ENCODE measurements at places on chromosomes 13 and 19.

- no peak for DNase-seq
Observed at GRCh38 chr13:40190641-40191100, 475.8 kb downstream of the FOXO1 start.

DNA sequence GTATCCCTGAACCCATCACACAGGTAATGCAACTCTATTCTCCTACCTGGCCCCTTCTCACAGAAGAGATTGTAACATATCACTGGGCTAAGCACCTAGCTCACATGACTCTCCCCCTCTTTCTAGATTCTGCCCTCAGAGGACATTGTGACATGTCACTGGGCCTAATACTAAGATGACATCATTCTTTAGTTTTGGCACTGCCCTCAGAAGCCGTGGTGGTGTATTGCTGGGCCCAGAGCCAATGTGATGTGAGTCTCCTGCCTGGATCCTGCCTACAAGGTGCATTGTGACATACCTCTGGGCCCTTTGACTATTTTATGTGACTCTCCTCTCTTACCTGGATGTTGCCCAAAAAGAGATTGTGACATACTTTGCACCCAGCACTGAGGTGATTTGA lies 21.4 kb upstream of the ZNF730 start:
- no peak for DNase-seq

DNA sequence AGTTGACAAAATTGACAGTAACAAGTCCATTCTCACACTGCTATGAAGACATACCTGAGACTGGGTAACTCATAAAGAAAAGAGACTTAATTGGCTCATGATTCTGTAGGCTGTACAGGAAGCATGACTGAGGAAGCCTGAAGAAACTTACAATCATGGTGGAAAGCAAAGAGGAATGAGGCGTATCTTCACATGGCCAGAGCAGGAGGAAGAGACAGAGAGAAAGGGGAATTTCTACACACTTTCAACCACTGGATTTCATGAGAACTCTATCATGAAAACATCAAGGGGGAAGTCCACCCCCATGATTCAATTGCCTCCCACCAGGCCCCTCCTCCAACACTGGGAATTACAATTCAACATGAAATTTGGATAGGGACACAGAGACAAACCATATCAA lies 758.4 kb upstream of the SLITRK1 start:
- DNase-seq: no peak

DNA sequence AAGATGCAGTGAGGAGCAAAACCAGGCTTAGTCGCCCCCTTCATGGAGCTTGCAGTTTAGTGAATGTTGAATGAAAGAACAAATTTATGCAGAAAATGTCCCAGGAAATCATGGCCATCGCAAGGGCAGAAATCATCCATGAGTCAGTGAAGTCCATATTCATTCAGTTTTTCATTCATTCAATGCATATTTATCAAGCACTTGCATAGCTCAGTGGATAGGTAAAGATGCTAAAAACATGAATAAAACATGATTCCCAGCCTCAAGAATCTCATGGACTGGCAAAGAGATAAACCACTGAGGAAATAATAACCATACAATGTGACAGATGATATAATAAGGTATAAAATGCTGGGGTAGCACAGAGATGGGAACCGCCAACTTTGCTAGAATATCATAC lies 58.8 kb downstream of the HSPH1 start:
- DNase-seq: no peak

GRCh38 chr13:27053210-27053884 lies 118.3 kb downstream of the USP12 start:
- no peak for DNase-seq

- DNase-seq: no peak
Observed at GRCh38 chr13:93499991-93500390, 273.4 kb downstream of the GPC6 start.

GRCh38 chr19:18852648-18853047 lies 20.9 kb downstream of the UPF1 start:
- no peak for DNase-seq

DNA sequence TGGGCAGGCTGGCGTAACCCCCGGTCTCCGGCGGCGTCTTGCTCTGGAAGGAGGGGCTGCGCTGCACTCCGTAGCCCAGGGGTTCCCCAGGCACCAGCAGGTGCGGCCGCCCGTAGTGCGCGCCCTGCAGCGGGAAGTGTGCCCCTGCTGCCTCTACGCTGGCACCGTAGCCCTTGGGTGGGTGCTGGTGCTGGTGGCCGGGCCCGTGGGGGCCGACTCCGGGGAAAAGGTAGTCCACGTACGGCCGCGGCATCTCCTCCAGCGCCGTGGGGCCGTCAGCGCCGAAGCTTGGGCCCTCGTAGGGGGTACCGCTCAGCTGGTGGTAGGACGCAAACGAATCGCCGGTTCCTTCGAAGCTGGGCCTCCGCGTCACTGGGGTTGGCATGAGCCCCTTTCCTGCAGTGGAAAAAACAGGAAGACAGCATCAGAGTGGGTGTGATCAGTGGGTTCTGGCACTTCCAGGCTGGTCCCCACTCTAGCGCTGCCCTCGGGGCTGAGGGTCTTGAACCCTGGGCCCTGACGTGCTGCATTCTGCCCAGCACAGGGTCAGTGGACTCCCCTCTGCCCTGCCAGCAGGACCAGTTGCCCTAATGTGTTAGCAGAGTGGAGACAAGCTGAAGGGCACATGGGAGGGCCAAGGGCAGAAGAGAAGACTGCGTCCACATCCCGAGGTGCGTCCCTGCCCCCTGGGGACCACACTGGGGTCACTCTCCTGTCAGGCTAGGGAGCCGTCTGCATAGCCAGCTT lies 72.3 kb downstream of the LATS2 start:
- no peak for DNase-seq

DNA sequence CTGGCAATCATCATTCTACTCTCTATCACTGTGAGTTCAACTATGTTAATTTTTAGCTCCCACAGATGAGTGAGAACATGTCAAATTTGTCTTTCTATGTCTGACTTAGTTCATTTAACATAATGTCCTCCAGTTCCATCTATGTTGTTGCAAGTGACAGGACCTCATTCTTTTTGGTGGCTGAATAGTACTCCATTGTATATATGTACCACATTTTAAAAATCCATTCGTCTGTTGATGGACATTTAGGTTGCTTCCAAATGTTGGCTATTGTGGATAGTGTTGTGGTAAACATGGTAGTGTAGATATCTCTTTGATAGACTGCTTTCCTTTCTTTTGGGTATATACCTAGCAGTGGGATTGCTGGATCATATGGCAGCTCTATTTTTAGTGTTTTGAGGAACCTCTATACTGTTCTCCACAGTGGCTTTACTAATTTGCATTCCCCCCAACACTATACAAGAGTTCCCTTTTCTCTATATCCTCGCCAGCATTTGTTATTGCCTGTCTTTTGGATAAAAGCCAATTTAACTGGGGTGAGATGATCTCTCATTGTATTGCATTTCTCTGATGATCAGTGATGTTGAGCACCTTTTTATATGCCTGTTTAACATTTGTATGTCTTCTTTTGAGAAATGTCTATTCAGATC lies 124.1 kb downstream of the PCCA start:
- DNase-seq: no peak

- DNase-seq: no peak
Observed at GRCh38 chr13:67235265-67235664, 5.1 kb upstream of the PCDH9 start.

DNA sequence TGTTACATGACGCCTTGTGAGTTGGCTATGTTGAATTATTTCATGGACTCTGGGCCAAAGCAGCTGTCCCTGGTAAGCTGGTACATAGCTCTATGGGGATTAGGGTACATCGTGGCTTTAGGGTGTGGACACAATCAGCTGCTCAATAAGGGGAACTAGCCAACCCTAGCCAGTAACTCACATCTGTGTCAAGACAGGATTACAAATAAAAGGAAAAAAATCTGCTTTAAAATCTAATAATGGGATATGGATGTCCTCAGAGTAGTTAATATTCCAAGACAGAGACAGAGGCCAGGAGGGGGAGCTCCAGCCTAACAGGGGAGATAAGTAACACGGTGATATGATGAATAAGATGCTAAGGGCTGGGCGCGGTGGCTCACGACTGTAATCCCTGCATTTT lies 21.1 kb upstream of the ZNF766 start:
- peak; percentile 6 for DNase-seq

DNA sequence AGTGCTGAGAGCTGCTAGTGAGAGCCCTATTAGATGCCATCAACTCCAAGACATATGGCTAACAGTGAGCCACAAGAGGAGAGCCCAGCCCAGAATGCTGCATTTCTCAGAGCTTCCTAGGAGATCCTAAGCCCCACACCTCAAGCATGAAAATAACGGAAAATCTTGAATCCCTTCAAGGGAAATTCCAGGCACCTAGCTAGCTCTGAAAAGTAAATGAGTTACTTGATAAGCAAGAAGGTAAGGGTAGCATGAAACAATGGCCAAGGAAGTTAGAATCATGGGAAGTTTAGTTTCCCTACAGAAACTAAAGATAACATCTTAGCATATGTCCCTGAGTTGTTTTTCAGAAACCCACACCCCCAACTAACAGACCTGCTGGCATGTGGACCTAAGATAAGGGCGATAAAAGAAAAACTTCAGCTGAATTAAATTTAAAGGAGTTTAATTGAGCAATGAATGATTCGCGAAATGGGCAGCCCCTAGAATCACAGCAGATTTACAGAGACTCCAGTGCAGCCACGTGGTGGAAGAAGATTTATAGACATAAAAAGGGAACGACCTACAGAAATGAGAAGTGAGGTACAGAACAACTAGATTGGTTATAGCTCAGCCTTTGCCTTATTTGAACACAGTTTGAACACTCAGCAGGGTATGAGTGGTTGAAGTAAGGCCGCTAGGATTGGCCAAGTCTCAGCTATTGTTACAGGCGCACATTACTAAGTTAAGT lies 301.3 kb upstream of the DACH1 start:
- DNase-seq: no peak

GRCh38 chr13:90414691-90415596 lies 932.5 kb upstream of the MIR17HG start:
- no peak for DNase-seq

DNA sequence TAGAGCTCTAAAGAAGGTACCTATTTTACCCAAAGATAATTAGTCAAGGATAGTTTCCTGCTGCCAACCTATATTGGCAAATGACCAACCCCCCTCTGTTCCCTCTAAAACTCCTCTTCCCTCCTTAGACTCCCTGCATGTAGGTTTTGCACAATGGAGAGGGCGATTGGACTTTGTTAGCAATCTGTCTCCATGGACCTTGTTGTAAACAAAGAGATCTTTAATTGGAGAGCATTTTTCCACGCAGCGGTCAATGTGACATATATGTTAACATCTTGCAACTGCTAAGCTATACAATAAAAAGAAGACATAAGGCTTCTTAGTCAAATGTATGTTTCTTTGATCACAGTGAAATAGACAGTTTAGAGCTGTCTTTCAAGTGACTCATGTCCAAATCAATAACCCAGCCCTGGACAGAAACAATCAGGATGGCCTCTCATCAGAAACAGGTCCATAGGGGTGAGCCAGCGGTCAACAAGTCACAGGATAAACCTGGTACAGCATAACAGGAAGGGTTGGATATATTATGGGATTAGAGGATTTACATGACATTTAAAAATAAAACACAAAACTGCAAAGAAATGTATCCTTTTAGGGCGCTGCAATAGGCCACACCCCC lies 69.7 kb upstream of the UBL3 start:
- DNase-seq: no peak

GRCh38 chr13:37345391-37345790 lies 239.9 kb upstream of the CSNK1A1L start:
- DNase-seq: no peak

DNA sequence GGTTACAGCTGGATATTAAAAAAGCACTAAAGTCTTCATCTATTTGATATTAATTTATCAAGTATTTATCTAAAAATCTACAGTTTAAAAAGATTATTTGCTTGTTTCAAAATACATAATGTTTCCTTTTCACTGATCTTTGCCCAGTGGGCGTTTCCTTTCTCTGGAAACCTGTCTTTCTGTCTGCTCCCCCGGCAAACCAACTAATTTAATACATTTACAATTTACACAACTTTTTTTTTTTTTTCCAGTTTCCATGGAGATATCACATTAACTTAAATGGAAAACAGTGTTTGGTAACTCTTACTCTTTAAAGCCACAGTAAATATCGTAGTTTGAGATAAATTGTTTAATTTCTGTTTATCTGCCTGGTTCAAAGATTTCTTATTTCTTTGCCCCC lies 5.3 kb downstream of the GPC6 start:
- no peak for DNase-seq

GRCh38 chr13:35818633-35819067 lies 312.5 kb downstream of the DCLK1 start:
- DNase-seq: peak; percentile 3

GRCh38 chr13:112444416-112445399 lies 68.6 kb downstream of the SPACA7 start:
- DNase-seq: no peak

- DNase-seq: no peak
Observed at GRCh38 chr13:71589032-71589431, 278.0 kb downstream of the DACH1 start.

- DNase-seq: no peak
Observed at GRCh38 chr19:9848060-9848459, 12.9 kb downstream of the PIN1 start.

- no peak for DNase-seq
Observed at GRCh38 chr19:49534632-49535385, 7.0 kb downstream of the RCN3 start.

DNA sequence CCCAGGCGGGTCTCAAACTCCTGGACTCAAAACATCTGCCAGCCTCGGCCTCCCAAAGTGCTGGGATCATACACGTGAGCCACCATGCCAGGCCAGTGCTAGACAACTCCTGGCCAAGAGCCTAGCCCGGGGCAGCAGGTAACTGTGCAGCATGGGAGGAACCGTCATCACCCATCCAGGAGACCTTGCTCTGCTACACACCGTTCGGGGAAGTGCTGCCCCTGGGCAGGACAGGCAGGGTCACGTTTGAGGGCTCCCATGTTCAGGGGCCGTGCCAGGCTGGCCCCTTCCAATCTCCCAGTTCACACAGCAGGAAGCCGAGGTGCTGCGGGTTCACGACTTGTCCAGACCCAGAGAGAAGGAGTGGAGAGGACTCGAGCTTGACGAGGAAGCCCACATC lies 35.1 kb downstream of the NAXD start:
- no peak for DNase-seq

DNA sequence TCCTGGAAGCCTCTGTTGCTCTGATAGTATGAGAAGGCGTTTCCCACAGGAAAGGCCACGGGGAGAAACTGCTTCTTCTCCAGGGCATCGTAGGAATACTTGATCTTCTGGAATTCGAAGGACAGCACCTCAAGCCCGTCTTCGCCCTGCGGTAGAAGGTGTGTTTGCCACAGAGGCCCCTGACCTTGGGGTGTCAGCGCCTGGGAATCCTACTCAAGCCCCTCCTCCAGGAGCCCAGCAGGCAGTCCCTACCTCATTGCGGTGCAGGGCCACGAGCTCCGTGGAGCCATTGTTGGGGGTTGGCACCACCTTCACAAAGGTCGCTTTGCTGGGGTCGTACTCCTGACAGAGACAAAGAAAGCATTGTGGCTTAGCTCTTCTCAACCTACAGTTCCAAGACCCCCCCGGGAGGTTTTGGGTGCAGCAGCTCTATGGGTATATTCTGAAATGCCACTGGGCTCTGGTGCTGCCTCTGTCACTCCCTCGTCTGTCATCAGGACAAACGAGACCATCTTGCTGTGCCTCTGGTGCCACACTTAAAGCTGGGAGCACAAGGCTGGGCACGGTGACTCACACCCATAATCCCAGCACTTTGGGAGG lies 3.7 kb downstream of the ATP13A1 start:
- DNase-seq: no peak

All from NCI-H1105 (cell line).